ENCODE measurements at places on chromosomes 12 and 14.

- peak; percentile 33 for DNase-seq
These were observed 1.4 kb upstream of the HSP90AA1 start for GRCh38 chr14:102088012-102088792.

GRCh38 chr12:110657747-110658146 is 31.2 kb downstream of the HVCN1 start:
- no peak for DNase-seq

DNA sequence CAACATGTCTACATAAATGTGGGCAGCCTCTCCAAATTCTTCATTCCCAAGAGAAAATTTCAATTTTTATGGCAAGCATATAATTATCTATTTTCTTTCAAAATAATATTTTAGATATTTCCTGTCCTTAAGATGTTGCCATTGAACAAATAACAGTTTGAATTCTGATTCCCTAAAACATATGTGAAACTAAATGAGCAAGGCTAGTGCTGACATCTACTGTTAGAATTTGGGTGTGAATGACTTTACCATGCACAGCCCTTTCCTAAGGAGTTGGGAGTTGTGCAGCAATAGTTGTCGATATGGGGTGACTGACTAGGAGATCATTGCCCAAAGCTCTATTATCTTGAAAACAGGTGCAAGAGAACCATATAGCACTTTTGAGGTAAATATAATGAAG is 108.2 kb upstream of the SLC38A4 start:
- DNase-seq, result no peak

DNA sequence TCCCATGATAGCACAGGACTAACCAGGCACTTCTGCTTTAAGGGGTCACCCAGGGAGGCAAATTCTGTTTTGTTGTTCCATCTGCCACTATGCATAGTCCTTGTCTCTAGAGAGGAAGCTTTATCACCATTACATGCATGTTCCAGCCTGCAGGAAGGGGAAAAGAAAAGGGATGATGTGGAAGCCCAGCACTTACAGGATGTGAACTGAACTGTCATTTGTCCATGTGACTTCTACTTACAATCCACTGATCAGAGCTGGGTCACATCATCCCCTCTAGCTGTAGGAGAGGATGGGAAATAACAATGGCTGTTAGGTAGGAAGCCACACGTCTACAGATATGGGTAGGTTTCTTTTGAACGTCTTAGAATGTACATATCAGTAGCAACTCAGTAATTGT is 203.1 kb downstream of the PTPRO start:
- no peak for DNase-seq

DNA sequence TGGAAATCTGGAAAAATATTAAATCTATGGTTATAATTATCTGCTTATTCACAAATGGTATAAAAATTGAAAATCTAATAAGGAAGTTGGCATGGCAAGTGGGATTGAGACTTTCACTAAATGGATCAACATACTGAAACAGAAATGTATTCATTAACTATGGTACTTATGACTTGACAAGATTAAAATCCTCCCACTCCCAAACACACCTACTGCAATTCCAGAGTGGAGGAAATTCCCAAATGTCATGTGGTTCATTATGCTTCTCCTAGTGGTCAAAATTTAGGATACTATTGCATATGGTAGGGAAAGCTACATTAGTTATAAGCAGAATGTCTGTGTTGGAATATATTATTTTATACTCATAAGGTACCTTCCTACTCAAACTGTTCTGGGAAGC is 265.3 kb upstream of the PRICKLE1 start:
- DNase-seq, result no peak

GRCh38 chr12:19332196-19332595 is 107.1 kb upstream of the AEBP2 start:
- no peak for DNase-seq
